Activated T-cell treated with anti-CD3 and anti-CD28 coated beads, Interleukin-2, amount 50 U/mL, for 72 hours (primary cell): ENCODE measurements at places on chromosomes 1 and 21. TPM values are rescaled to one million over a fixed set of nuclear protein-coding genes. Genes with fewer than 3 reads are reported as not detected.

DNA sequence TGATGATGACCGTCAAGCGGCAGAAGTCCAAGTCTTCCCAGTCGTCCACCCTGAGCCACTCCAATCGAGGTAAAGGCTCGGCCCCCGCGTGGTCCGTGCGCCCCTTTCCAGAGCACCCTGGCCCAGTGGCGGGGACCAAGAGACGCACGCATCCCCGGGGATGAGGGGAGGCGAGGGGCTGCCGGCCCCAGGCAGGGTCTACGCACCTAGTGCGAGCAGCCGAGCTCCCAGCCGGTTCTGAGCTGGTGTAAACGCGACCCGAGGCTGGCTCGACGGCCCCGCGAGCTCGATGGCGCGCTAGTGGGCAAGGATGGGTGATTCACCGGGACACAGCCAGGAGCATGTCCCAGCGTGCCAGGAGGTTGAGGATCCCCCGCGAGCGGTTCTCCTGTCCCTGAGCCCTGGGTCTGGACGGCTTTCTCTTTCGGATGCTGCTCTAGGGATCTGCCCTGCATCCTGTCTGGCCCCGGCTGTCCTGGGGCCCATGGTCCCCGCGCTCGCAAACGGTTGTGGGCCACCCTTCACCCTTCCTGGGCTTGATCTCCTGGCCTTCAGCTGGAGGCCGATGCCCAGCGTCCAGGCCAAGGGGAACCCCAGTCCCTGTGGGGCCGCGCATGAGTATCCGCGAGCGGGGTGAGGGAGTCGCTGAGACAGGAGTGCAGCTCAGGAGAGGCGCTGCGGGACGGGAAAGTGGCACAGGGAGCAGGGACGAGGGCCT lies 689 bp downstream of the PKP1 start:
- DNase-seq = no peak

DNA sequence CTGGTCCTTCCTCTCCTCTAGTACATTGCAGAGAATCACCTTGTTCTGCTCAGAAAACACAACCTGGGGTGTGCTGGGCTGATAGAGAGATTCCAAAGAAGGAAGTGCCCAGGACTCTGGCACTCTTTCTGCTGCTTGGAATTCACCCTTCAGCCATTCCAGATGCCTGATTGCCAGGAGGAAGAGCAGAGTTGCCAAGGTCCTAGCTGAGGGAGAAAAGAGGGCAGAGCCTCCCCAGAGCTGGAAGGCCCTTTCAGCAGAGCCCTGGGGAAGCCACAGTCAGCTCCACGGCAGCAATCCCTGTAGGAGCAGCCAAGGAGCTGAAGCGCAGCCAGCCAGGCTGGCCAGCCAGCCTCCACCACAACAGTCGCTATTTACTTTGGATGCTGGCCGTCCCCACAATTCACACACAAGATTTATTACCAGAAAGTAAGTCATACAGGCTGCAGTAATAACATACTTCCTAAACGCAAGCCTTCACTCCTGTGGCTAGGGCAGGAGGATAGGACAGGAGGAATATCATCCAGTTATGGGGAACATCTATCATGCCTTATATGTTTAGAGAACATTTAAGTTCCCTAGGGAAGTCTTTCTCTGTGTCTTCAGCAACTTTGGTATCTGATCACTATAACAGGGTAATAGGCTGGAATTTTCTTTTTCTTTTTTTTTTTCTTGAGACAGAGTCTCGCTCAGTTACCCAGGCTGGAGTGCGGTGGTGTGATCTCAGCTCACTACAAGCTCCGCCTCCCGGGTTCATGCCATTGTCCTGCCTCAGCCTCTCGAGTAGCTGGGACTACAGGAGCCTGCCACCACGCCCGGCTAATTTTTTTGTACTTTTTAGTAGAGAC lies 36.6 kb upstream of the SLC44A3 start:
- no peak for DNase-seq

- no peak for DNase-seq
Observed at GRCh38 chr1:1199961-1200875, 6.2 kb downstream of the TNFRSF18 start.

DNA sequence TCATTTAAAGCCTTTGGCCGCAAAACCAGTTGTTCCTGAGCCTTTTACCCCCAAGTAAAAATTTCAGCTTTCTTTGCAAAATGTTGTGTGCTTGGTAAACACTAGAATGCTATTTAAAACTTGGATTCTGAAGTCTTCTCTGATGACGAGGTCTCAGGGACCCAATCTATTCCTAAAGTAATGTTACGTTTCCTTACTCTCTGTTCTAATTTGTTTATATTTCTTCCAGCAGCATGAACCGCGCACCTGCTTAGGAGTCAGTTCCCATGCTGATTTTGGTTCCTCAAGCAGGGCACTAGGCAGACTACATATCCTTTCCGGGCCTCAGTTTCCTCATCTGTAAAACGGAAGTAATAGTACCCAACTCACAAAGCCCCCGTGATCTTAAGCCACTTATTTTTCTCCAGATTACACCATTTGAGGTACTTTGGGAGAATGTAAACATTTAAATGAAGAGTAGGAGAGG lies 969 bp upstream of the ALDH4A1 start:
- DNase-seq = no peak

The LINGO4 gene
- total RNA-seq = 0.88 TPM

GRCh38 chr21:43206231-43207042 lies 37.6 kb downstream of the CRYAA start:
- no peak for DNase-seq

GRCh38 chr1:85344256-85344694 lies 67.8 kb upstream of the BCL10 start:
- DNase-seq = no peak

- no peak for DNase-seq
Observed at GRCh38 chr1:71273334-71273733, 192.5 kb upstream of the ZRANB2 start.

DNA sequence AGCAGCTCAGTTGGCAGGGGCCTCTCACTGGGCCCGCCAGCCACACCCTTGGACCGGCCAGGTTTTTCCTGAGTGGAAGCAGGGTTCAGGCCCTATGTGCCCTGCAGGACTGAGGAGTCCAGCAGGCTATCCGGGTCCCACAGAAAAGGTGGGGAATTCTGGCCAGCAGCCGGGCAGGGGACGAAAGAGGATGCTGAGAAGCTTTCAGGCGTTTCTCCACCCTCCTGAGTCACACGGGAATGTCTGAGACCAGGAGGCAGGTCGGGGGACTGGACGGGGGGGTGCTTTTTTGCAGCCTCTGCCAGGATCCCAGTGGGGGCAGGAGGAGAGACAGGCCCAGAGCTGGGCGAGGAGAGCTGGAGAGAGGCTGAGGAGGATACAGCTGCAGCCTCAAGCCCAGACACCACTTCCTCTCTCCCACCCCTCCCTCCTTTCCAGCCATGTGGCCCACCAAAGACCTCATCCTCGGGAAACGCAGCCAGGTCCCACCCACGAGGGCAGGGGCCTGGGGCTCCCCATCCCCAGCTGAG lies 105.4 kb downstream of the SPSB1 start:
- no peak for DNase-seq

DNA sequence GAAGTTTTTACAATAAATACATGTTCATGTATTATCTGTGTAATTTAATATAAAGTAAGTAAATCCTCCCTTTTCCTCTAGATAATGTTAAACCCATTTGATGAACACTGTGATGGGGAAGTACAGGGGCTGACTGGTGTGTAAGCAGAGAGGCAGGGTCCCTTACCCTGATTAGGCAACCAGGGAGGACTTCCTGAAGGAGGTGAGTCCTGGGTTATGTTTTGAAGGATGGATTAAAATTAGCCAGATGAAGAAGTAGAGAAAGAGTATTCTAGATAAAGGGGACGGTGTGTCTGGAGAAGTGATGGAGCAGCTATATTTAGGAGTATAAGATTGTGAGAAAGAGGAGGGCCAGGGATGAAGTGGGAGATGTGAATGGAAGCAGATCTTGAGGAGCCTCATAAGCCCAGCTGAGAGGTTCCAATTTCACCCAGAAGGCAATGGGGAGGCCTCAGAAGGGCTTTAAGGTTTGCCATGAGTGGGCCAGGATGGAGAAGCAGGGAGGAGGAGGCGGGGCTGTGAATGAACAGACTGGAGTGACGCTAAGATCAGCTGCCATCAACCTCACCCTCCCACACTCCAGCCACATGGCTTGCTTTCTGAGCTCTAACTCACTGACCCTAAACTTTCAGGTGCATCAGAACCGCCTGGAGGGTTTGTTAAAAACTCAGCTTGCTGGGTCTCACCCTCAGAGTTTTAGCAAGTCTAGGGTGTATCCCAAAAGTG lies 30.9 kb upstream of the ID3 start:
- DNase-seq = peak; percentile 73

- DNase-seq = no peak
Observed at GRCh38 chr1:199868777-199869176, 158.7 kb upstream of the NR5A2 start.

DNA sequence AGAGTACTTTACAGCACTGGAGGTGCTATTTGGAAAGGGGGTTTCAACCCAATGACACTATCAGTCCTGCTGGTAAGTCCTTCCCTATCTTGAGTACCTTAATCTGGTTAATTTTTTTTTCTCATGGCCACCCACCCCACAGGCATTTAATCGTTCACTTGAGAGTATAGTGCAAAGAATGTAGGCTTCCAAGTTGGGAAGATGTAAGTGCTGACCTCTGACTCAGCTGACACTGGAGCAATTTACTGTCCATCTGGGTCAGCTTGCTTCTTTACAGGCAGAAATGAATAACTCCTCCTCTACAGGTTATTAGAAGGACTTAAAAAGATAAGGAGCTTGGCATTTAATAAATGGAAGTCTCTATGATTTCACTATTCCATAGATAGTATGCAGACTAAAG lies 89.6 kb downstream of the AK5 start:
- DNase-seq = no peak

The KRTAP12-2 gene
- total RNA-seq = not detected

GRCh38 chr1:248807067-248807737 lies 18.5 kb downstream of the SH3BP5L start:
- peak; percentile 66 for DNase-seq

The PPP1R12B gene
- 17.6 TPM for total RNA-seq

GRCh38 chr21:38505654-38506523 lies 7.6 kb upstream of the ERG start:
- DNase-seq = peak; percentile 36

DNA sequence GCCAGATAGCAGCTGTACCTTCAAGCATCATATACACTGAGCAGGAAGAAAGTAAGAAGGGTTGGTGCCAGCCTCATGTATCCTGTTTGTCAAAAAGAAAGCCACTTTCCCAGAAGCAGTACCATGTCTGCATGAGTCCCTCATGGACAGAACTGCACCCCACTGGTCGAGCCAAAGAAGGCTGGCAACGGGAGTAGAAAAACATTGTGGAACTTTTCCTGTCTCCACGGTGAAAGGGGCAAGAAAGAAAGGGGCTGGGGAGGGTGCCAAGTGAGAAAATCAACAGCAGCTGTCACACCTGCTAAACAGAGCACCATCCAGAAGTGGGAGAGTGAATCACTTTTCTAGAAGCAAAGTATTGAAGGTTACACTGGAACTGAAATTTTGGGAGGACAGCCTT lies 621.7 kb downstream of the LMO4 start:
- no peak for DNase-seq

DNA sequence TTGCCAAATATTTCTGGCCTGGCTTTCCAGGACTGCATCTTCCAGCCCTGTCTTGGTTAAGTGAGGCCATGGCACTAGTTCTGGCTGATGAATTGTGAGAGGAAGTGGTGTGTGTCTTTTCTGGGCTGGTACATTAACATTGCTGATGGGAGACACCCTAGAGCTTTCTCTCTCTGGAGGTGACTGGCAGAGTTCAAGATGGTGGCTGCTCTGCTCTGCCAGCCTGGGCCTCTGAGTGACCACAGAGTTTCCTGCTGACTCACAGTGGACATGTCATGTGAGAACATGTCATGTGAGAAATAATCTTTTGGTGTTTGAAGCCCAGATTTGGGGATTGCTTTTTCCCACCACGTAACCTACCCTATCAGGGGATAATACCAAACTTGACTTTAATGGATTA lies 218.0 kb upstream of the KIAA0040 start:
- no peak for DNase-seq

The VCAM1 gene
- total RNA-seq = 0.58 TPM

DNA sequence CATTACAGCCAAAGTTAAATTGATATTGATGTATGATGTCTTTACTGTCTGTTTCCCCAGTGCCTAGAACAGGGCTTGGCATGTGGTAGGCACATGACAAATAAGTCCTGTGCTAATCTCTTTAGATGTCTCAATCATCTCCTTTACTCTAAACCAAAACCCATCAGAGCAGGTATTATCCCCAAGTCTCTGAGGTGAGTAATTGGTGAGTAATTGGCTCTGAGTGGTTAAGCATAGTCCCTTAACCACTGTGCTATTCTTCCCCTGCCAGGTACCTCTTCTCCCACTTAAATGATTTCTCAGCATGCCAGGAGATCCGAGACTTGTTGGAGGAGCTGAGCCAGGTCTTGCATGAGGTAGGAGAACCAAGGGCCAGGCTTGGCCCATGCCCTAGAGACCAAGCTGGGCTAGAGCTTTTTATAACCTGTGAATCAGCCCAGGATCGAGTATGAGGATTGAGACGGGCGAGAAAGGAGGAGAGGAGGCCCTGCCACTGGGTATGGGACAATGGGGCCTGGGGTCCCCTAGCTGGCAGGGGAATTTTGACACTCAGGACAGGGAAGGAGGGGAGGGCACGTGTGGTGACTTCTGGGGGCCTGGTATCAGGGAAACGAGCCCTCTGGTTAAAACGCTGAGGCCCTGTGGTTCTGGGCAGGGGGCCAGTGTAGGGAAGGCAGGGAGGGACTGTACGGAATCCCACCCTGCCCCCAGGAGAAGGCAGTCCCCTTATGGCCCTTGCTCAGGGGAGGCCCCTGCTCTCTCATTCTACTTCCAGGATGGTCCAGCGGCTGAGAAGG lies 4.5 kb downstream of the CNKSR1 start:
- no peak for DNase-seq
